ENCODE measurements at places on chromosomes 3 and 15.

DNA sequence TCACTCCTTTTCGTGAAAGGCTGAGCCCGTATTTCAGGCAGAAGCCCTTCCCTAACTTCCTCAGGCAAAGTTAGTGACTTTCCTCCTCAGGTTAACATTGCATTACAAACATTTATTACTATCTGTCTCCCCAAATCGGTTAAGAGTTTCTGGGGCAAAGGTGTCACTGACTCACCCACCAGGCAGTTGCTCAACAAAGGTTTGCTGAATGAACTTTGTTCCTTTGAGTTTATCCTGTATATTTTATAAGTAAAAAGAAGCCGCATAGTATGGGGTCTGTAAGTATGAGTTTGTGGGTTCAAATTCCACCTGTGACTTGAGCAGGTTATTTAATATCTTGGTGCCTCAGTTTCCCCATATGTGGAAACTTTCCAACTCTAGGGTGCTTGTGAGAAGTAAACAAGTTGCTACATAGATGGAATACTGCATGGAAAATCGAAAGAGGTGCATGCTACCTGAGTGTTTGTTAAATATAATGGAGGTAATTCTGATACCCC, 177.7 kb downstream of the THRB start:
- no peak for DNase-seq

DNA sequence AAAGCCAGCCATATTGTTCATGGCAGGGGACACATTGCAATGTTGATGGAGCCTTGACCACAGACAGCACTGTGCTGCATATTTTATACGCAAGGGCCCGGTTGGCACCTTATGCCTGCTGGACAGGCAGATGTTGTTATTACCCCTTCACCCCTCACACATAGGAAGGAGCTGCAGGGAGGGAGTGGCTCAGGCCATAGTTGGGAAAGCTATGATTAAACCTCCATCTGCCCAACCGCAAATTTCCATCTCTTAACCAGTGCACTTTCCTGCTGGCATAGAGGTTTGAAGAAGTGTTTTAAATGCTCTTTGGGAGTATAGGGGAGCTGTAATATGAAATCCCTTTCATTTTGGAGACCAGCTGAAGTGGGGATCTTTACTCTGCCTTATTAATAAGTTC, 224.7 kb downstream of the CACNA2D3 start:
- no peak for DNase-seq

DNA sequence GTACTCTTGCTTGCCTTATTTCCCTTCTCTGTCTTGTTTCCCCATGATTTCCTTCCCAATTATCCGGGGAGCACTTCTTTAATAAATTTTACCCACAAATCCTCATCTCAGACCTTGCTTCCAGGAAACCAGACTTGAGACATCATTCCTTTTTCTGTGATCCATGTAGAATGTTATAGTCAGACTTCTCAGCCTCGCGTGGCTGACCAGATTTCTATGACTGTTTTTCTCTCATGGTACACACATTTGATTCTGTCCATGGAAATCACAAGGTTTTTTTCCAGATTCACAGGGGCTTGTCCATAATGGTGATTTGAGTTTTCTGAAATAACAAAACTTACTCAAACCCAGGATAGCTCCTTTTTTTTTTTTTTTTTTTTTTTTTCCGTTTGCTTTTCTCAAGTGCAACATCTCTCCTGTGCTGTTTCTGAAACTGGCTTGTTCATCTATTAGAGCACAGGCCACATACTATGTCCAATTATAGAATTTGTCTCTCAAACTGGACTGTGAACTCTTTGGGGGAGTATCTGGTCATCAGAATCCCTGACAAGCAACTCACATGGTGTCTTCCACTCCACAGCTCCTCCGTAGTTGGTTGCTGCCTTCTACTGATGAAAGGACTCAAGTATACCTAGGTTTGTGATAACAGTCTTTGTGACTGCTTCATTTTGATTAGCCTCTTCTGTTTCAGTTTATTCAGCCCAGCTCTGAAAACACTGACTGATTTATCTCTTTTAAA, 50.8 kb downstream of the RBMS3 start:
- DNase-seq, result no peak

DNA sequence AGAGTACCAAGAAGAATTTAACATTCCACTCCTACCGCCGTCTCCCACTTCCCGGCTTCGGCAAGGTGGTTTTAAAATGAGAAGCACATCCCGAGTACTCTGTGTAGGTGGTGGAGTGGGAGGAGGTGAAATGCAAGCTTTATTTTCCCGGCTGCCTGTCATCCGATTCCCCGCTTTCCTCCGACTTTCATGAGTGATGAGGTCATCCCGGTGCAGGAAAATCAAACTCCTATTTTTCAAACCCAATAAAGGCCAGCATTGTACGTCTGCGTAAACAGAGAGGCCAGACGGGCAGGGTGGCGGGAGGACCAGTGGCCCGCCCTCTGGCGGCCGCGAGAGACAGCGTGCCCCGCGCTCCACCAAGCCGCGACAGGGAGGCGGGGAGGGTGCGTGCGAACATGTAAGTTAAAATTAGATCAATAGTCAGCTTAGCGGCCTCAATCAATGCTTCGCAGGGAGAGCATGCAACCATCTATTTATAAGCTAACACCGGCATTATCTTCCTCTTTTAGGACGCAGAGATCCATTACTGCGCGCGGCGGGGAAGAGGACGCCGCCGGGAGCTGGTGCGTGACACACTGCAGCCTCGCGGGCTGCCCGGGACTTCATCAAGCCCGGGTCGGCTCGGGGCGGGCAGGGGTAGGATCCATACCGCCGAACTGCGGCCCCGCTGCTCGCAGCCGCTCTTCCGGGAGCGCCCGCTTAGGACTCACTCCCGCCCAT, 163.3 kb downstream of the CD47 start:
- DNase-seq, result no peak

DNA sequence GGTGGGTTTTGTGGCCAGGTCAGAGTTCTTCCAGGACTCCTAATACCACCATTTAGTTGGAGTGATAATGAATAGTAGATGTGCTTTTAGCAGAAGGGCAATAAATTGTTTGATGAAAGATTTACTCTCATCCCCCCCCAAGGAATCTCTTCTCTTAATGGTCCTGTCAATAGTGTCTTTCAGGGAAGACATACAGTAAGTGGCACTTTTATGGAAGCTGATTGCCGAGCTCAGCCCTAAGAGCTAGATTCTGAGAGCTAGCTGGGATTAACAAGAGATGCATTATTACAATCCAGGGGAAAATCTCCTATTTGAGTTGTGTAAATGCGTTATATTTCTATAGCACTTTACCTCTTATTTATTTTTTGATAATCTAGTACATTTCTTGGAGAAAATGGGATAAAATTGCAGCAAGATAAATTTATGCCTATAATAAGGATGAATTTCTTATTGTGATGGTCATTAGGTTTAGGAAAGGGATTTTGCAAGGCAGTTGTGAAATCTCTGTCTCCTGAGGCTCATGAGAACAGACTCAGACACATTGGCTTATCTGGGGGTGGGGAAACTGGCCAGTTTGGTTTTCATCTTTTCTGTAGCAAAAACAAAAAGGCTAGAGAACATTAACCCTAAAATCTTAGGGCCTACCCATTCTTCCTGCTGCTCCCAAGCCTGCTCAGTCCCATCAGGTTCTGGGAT, 41.6 kb upstream of the CLSTN2 start:
- no peak for DNase-seq

DNA sequence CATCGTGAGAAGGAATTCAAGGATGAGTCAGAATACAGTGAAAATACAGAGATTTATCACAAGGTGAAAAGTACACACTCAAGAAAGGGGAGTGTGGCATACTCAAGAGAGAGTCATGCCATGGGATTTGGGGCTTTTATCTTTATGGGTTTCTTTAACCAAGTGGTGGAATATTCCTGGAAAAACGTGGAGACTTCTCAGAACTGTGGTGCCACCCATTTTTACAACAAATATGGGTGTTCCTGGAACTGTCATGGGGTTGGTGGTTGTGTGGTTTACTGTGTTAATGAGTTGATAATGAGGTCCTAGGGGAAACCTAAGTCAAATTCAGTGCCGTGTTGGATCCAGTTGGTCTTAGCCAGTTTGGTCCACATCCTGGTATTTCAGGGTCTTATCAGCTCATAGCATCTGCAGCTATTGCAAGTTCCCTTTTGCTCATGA, 497.2 kb downstream of the GABRG3 start:
- no peak for DNase-seq

- DNase-seq, result peak; percentile 77
Observed at GRCh38 chr15:88476635-88477060, 9.1 kb downstream of the MRPS11 start.

GRCh38 chr3:85785766-85786165, 827.0 kb downstream of the CADM2 start:
- DNase-seq, result no peak

GRCh38 chr15:42057799-42058646, 36.3 kb downstream of the PLA2G4D start:
- DNase-seq, result no peak

GRCh38 chr15:75065467-75065850, 42.1 kb downstream of the PPCDC start:
- DNase-seq, result no peak

DNA sequence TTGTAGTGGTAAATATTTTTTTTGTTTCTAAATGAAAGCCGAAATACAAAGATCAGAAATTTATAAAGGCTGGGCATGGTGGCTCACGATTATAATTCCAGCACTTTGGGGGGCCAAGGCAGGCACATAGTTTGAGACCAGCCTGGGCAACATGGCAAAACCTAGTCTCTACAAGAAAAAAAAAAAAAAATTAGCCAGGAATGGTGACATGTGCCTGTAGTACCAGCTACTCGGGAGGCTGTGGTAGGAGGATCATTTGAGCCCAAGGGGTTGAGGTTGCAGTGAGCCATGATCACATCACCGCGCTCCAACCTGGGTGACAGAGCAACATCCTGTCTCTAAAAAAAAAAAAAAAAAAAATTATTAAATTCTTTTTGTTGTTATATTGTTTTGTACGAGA, 6.9 kb downstream of the DENND4A start:
- no peak for DNase-seq

GRCh38 chr3:16183601-16184270, 9.3 kb downstream of the GALNT15 start:
- no peak for DNase-seq

All from NAMALWA (cell line).